Activated CD8-positive, alpha-beta T cell treated with anti-CD3 and anti-CD28 coated beads for 36 hours (primary cell): ENCODE measurements at places on chromosomes 2 and 18.
A peak's percentile ranks its signal among the peaks of the same experiment; 100 is the strongest.

GRCh38 chr2:210324458-210324857 lies 9.5 kb upstream of the MYL1 start:
- no peak for DNase-seq

GRCh38 chr18:58288921-58289797 lies 245.1 kb downstream of the NEDD4L start:
- peak; percentile 26 for DNase-seq

DNA sequence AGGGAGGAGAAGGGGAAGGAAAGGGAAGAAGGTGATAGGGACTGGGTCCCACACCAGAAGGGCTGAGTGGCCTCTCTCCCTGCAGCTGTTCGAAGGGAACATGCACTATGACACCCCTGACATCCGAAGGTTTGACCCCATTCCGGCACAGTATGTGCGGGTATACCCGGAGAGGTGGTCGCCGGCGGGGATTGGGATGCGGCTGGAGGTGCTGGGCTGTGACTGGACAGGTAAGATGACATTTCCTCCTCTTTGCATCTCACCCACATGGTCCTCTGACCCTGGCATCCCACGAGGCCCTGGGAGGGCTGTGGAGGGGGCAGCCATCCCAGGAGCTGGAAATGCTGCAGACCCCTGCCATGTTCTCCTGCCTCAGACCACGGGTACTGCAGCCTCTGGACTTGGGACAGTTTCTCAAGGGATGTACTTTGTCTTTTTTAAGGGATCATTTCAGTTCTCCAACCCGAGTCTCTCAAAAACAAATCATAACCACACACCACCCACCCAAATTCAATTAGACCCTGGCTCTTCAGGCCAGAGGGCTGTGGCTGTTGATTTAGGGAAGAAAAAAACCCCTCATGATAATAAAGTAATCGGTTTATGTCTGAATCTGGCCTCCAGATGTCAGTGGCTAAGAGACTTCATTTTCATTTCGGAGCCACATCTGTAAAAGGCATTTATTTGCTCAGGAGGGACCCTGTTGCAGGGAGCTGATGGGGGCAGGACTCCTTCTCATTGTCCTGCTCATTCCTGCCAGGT lies 63.5 kb downstream of the NRP2 start:
- no peak for DNase-seq

DNA sequence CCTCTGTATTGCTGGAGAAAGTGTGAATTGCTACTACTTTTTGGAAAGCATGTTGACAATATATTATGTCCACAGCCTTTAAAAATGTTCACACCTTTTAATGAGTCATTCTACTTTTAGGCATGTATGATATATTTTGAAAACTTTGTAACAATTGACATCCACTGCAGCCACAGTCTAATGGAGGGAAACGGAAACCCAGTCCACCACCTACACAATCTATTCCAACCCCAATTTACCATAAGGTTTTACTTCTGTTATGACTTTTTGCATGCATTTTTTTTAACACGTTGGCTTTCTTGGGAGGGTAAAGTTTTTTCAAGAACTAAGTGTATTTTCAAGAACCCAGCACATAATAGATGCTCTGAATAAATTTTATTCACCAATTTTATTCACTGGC lies 38.5 kb upstream of the ATP8B1 start:
- DNase-seq = peak; percentile 60

DNA sequence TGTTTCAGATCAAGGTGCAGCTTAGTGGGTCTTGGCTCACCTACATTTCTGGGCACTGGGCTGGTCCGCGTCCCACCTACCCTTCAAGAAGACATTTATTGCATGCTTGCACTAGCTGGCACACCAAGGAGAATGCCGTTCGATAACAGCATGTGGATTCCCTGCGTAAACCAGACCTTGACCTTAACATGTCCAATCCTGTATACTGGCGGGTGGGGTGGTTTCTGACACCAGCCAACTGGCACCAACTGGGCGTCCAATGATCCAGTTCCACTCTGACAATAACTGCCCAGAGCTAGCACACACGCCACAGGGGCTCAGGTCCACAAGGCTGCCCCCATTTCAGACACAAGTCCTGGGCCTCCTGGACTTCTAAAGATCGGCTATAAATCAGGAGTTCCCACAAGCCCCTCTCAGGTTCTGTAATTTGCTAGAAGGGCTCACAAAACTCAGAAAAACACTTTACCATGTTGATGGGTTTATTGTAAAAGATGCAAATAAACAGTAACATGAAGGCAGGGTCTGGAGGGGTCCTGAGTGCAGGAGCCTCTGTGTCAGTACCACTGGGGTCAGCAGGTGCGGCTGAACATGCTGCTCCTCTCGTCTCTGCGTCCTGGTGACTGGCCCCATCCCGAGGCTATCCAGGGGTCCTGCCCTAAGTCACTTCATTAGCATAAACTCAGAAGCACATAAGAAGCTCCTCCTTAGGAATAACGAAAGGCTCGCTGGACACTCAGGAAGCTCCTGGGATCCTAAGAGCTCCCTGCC lies 161.8 kb downstream of the HDAC4 start:
- DNase-seq = no peak
